Activated CD4-positive, alpha-beta memory T cell treated with anti-CD3 and anti-CD28 coated beads, Interleukin-2, amount 10 ng/mL, durations not matched to agents 7 days and 5 days (primary cell): ENCODE measurements at places on chromosomes 2 and 18. TPM values are rescaled to one million over a fixed set of nuclear protein-coding genes. Genes with fewer than 3 reads are reported as not detected.

- no peak for DNase-seq
- peaks cover 38% of the 10 kb centered on the region for H3K27me3 ChIP-seq
- no peak overlapping the region for H3K27ac ChIP-seq
- H3K36me3 ChIP-seq: no peaks in the 10 kb centered on the region
These were observed 5.2 kb downstream of the APCDD1 start for GRCh38 chr18:10459587-10459986.

DNA sequence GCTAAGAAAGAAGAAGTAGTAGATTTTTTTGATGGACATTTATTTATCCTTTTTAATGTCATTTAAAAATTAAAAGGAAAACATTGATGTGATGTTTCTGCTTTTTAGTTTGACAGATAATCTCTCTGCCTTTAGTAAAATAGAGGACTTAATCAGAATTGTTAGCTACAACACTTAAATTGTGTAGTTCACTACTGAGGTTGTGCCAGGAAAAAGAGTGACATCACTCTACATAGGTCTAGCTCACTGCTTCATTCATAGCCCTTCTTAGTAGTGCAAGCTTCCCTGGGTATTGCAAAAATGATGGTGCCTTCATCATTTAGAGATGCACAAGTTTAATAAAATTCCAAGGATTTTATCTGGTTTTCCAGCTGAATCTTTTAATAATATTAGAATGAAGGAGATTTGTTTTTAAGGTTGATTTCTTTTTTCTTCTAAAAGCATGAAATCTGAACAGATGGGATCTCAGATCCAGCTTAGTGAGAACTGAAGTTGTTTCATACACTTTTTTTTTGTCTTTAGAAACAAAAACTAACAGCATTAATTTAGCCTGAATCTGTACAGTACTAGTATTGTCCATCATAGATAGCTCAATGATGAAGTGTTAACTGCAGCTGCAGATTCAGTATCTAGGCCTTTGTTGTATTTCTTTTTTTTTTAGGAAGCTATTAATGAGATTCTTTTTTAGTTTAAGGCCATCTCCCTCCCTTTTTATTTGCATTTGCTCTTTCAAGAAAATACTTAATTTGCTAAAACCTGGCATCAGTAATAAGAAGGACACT, 20.6 kb upstream of the TMEFF2 start:
- peaks cover 6% of the 10 kb centered on the region for H3K27me3 ChIP-seq
- H3K4me1 ChIP-seq: no peaks in the 10 kb centered on the region
- no peak overlapping the region for H3K27ac ChIP-seq
- H3K4me3 ChIP-seq: no peak overlapping the region

DNA sequence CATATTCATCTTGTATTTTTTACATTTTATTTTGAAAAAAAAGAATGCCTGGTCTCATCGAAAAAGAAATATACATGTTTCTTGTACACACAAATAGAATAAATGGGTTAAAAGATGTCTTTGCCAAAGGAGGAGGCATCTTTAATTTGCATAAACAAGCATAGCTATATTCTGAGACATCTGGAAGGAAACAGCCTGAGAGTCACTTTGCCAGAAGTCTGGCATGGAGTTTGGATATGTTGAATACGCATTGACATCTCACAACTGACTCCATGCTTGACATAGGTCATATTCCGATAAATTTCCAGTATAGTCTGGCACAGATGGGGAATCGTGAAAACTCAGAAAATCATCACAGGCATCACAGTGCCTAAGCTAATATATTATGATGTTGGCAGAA, 1317.5 kb upstream of the CELF4 start:
- H3K4me3 ChIP-seq: no peak overlapping the region
- DNase-seq: no peak
- no peaks in the 10 kb centered on the region for H3K4me1 ChIP-seq
- H3K36me3 ChIP-seq: no peaks in the 10 kb centered on the region
- H3K27me3 ChIP-seq: no peaks in the 10 kb centered on the region
- H3K27ac ChIP-seq: no peak overlapping the region

DNA sequence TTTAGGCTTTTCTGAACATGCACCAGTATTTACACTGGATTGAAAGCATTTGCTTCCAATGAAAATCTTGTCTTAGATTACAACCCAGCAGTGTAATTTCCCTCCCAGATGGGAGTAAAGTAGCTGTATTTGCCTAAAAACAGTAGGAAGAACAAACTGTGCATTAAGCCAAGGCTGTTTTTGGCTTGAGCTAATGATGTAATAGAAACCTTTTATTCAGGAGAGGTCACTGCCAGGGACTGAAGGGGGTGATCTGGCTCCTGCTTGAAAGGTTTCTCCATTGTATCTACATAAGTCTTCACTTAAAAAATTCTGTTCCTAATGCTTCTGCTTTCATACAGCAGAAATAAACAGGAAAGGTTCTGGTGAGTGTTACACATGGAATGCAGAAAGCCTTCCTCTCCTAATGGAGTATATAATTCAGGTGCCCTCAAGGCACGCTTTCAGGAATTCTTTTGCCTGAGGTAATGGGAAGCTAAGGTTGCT, 74.4 kb downstream of the MEIS1 start:
- H3K36me3 ChIP-seq: no peaks in the 10 kb centered on the region
- no peak overlapping the region for H3K27ac ChIP-seq
- DNase-seq: no peak
- H3K4me1 ChIP-seq: no peaks in the 10 kb centered on the region

DNA sequence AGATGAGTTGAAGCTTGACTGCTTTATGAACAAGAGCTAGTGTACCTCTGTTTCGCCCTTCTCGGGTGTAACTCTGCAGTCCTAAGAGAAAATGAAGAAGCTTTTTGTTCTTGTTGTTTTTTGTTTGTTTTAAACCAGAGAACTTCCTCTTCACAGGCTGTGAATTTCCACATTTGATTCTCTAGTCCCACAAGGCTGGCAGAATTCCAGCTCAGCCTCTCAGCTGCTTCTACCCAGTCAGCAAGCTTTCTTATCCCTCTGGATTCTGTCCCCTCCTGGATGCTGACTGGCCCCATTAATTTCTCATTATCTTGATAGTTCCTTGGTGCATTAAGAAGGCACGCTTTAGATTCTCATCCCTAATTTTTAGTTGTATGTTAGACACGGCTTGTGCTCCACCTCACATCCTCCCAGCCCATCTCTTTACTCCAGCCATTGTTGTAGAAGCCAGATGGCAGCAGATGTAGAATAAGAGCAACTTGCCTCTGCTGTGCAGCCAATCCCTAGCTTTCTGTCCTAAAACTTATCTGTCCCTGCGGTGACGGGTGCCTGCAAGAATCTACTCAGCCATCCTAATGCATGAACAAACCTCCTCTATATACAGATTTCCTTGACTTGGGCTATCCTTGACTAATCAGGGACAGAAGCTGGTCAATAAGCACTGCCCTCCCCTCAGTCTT, 12.3 kb upstream of the RESP18 start:
- peaks cover 25% of the 10 kb centered on the region for H3K27me3 ChIP-seq
- H3K4me3 ChIP-seq: no peak overlapping the region
- H3K27ac ChIP-seq: no peak overlapping the region
- H3K36me3 ChIP-seq: no peaks in the 10 kb centered on the region

GRCh38 chr2:19542796-19543662, 184.6 kb upstream of the OSR1 start:
- H3K27me3 ChIP-seq: no peaks in the 10 kb centered on the region
- no peak for DNase-seq
- no peaks in the 10 kb centered on the region for H3K4me1 ChIP-seq
- H3K36me3 ChIP-seq: no peaks in the 10 kb centered on the region

DNA sequence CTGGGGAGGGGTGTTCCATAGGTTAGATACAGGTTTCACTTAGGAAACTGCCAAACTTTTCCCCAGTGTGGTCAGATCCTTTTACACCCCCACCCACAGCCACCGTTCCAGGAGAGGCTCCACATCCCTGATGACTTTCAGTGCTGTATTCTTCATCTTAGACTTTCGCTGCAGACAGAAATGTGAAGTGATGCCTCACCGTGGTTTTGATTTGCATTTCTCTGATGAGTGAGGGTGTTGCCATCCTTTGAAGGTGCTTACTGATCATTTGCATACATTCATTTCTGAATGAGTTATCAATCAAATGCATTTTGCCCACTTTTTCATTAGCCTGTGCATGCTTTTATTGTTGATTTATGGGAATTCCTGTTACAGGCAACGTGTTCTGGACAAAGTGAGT, 14.9 kb downstream of the COPS9 start:
- DNase-seq: no peak
- peaks cover 15% of the 10 kb centered on the region for H3K27me3 ChIP-seq
- H3K27ac ChIP-seq: no peak overlapping the region

DNA sequence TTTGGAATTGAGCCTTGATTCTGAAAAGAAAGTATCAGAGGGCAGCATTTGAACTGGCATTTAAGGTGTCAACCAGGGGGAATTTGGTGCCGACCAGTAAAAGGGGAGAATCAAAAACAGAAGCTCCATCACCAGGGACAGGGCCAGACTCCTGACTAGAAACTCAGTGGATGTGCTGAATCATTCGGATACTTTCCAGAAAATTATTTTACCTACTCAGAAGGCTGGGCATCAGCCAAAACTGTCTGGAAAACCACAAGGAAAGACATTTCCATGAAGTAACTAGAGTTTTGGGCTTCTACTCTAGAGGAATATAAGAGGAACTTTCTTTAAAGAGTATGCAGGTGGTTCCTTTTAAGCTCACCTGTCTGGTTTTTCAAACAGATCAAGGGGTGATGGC, 756.6 kb downstream of the RNF144A start:
- peaks cover 34% of the 10 kb centered on the region for H3K36me3 ChIP-seq
- no peak overlapping the region for H3K4me3 ChIP-seq
- peaks cover 39% of the 10 kb centered on the region for H3K4me1 ChIP-seq
- no peak for DNase-seq

GRCh38 chr18:74734013-74734444, 136.4 kb downstream of the ZNF407 start:
- H3K27ac ChIP-seq: no peak overlapping the region
- H3K4me3 ChIP-seq: no peak overlapping the region
- H3K36me3 ChIP-seq: no peaks in the 10 kb centered on the region
- no peaks in the 10 kb centered on the region for H3K27me3 ChIP-seq
- no peaks in the 10 kb centered on the region for H3K4me1 ChIP-seq

DNA sequence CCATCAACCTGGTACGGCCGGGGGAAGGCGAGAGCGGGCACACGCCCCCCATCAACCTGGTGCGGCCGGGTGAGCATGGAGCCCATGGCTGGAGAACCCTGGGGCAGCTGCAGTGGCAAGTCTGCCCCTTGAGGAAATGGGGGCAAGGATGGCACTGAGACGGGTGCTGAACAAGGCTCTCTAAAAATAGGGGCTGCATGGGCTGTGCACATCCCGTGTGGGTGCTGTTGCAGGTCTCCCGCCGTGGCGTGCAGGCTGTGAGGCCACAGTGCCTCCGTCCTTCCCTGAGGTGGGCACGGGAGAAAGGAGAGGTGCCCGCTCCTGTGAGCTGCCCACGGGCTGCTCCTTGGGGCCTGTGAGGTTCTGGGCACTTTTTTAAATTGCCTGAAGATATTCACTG, 99.2 kb downstream of the NFATC1 start:
- no peak overlapping the region for H3K4me3 ChIP-seq
- H3K27me3 ChIP-seq: no peaks in the 10 kb centered on the region
- H3K4me1 ChIP-seq: peaks cover 10% of the 10 kb centered on the region
- no peak overlapping the region for H3K27ac ChIP-seq
- DNase-seq: no peak

DNA sequence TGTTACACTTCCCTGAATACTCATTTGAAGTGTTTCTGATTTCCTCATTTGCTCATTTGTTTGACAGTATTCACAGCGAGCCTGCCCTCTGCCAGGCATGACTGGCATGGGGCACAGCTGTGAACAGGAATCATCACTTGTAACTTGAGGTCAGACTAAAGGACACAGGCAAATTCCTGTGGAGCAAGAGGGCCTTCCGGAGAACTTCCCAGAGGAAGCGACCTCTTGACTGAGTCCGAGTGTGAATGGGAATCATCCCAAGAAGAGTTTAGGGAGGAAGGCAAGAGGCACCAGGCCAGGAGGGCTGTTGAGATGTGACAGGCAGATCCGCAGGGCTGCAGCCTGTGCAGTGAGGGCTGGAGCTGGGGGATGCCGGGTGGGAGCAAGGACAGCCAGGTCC, 45.4 kb downstream of the LIMS1 start:
- no peak overlapping the region for H3K4me3 ChIP-seq
- H3K36me3 ChIP-seq: no peaks in the 10 kb centered on the region
- H3K27ac ChIP-seq: no peak overlapping the region

Gene IL36G
- not detected for total RNA-seq

Gene IL36RN
- total RNA-seq: not detected

Gene NOL4
- total RNA-seq: not detected

Gene IL36A
- total RNA-seq: not detected

Gene RNF25
- total RNA-seq: 21.9 TPM

Gene CRYGD
- total RNA-seq: not detected

Gene PKP4
- total RNA-seq: 34.1 TPM

Gene CCDC121
- total RNA-seq: 0.78 TPM

Gene ORC4
- total RNA-seq: 29.7 TPM

Gene AQP12A
- not detected for total RNA-seq

Gene KRCC1
- 19.1 TPM for total RNA-seq

Gene PRLH
- not detected for total RNA-seq

Gene FAM168B
- total RNA-seq: 44.5 TPM
